Esophagus squamous epithelium (tissue), 5 donors: ENCODE measurements at places on chromosomes 5 and 9.

- no peak for DNase-seq
Measured at GRCh38 chr9:34010979-34011378, 37.7 kb downstream of the UBAP2 start.

- DNase-seq, result no peak
Measured at GRCh38 chr5:78424665-78425064, 64.2 kb downstream of the SCAMP1 start.

- DNase-seq, result no peak
Measured at GRCh38 chr5:108531367-108532128, 149.7 kb upstream of the FBXL17 start.

DNA sequence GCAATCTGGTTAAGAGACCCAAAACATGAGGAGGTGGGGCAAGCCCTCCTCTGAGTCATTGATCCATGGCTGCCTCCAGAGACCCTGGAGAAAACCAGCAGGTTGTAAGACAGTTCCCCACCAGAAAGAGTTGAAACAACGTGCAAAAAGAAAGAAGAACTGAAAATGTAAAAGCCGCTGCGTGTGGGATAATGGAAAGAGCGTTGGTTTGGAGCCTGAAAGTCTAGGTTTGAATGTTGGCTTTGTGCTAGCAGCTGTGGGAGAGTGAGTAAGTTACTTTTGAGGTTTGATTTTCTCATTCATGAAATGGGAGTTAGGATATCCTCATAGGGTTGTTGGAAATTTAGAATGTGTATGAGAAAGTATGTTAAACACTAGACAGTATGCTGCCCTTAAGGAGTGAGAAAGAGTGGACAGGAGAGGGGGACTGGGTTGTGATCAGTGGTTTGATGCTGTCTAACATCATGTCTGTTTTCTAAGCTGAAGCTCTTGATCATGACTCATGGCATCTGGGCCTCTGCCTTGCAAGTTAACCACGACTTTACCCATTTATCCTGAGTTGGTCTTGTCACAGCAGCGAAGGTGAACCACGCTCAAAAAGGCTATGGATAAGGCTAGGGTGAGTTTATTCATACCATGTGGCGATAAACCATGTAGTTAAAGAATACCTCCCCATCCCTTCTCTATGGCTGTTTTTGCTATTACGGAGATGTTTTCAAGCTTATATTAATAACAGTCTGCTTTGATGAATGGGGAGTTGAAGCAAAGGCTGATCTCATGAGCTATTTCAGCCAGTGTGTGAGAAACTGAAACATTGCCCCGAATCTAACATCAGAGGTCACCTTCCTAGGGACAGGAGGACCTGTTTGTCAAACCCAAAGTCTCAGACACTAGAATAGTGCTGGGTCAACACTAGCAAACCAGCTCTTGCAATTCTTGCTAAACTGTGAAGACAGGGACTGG lies 41.3 kb downstream of the ZNF366 start:
- DNase-seq, result no peak

- DNase-seq, result no peak
Measured at GRCh38 chr9:112367465-112367864, 12.4 kb upstream of the HSDL2 start.

DNA sequence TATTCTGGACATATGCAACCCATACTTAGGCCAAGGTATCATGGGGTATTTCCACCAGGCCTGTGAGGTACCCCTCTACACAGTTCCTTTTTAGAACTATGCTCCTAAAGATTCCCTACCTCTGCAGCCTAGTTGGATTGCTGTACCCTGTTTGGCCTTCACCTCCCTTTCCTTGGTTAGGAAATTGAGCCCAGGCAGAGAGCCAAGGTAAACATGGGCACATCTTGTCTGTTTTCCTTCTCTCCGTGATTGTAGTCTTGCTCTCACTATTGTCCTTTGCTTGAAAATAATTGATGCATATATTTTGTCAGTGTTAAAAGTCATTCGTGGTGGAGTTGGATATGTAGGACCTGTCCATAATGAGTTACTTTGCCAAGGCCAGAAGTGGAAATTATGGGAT lies 26.7 kb downstream of the BDP1 start:
- DNase-seq, result no peak

- DNase-seq, result no peak
Measured at GRCh38 chr9:120312031-120312430, 267.9 kb downstream of the CDK5RAP2 start.

DNA sequence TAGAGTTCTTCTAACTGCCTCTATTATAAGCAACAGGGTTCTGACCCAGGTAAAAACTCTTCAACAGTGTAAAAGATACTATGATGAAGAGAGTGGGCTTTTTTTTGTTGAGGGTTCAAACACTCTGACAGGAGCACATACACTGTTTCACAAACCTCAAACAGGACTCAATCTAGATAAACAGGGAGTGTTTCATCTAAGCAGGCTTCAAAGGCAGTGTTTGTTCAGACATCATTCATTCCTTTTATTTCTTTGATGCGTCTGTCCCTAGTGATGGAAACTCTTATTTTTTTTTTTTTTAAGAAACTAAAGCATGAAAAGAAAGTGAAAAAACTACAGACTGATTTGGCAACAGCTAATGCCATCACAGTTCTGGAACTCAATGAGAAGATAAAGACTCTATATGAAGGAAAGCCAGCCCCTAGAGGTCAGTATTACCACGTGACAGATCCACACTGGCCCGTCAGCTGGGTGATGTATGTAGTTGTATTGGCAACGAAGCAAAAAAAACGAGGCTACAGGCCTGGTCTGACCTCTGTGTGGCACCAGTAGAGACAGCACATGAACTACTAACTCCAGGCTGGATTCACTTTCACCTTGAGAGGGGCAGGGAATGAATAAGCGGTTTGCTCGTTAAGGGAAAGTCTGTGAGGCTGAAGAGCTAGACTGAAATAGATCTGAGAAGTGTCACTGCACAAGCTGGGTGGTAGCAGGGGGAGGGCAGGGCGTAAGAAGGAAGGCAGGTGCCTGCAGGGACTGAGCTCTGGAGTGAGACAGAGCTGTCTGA lies 172.2 kb downstream of the CCDC192 start:
- no peak for DNase-seq

DNA sequence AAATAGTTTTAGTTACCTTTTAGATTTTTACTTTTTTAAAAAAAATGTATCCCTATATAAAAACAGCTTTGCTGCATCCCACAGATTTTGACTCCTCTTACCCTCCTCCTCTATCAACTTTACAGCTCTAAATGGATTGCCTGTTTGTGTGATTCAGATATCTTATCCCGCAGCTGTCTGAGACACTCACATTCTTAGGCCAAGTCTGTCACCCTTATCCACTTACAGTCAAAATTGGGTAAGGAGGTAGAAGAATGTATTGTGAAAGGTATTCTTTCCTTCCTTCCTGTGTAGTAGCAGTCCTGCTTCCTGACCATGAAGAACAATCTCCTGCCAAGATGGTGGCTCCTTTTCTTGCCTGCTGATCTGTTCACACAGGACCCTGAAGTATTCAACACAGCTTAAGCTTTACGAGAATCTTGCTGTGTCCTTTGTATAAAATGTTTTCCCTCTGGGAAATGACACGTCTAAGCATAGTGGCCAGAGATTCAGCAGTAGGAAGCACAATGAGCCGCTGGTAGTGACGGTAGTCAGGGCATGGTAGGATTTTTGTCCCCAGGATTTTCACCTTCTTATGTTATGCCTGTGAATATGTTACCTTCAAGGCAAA lies 67.7 kb upstream of the ST8SIA4 start:
- no peak for DNase-seq

DNA sequence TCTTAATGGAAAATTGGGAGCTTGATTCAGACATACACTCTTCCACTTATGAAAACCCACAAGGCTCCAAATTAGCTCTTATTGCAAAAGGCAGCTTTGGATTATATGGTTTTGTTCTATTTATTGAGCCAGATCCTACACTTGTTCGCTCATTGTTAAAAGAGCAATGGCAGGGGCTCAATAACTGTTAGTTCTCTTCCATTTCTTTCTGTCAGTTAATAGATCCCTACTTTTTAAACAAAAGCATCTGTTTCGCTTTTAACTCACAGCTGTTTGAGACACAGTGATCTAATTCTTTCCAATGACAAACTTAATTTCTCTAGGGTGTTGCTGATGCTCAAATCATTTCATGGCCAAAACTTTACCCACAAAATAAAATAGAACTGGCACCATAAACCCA lies 11.7 kb downstream of the C5 start:
- DNase-seq, result no peak

DNA sequence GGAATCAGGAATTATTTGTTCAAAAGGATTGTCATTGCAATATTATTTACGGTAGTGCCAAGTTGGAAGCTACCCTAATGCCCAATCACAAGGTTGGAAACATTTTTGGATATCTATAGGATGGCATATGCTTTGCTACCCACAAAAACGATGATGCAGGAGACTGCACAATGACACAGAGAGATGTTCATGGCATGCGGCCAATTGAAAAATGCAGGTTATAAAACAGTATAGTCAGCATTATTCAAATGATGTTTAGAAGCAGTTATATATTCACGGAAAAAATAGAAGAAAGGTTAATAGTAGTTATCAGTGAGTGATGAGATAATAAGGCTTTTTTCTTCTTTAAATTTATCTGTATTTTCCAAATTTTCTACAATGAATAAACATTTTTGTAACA lies 5.9 kb upstream of the ACSL6 start:
- DNase-seq, result no peak

- DNase-seq, result no peak
Measured at GRCh38 chr9:138023394-138024124, 146.0 kb downstream of the CACNA1B start.

DNA sequence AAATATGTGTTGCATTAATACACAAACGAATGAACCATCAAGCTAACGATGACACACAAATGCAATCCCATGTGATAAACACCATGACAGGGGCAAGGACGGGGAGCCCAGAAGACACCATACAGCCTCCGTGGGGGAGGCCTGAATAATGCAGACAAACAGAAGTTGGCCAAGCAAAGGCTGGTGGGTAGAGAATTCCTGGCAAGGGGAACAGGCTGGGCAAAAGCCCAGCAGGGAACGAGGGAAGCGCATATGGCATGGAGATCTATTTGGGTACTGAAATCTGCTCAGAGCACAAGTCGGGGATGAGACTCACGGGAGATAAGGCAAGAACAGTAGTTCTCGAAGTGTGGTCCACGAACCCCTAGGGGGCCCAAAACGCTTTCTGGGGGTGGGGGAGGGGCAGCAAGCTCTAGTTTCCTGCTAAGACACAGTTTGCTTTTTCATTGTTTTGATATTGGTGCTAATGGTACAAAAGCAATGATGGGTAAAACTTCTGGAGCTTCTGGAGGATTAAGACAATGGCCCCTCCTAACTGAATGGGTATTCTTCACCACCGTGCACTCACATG lies 42.9 kb upstream of the FBXW11 start:
- DNase-seq, result no peak

DNA sequence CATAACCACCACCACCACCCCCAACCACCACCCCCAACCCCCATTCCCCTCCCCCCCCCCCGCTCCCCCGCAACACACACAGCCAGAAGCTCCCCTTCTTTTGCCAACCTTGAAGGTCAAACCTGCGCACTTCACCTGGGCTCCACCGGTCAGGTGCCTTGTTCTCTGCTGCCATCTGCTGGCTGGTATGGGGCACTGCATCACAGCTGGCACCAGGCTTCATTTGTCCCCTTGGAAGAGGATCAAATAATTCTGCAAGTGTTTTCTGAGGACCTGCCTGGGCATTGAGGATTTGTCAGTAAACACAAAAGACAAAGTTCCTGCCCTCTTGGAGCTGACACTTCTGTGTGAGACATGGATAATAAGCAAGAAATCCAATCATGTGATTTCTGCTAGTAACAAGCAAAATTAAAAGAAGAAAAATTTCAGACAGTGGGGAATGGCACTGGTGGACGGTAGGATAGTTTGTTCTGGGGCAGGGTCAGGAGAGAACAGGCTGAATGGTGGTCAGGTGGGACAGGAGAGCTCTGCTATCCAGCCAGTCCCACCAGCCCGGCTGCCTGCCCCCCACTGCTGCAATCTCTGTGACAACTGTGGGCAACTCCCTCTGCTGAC lies 55.6 kb upstream of the LMX1B start:
- no peak for DNase-seq

GRCh38 chr9:84953797-84954705 lies 284.5 kb downstream of the NTRK2 start:
- no peak for DNase-seq

GRCh38 chr9:82254646-82255367 lies 266.2 kb downstream of the SPATA31D1 start:
- no peak for DNase-seq

DNA sequence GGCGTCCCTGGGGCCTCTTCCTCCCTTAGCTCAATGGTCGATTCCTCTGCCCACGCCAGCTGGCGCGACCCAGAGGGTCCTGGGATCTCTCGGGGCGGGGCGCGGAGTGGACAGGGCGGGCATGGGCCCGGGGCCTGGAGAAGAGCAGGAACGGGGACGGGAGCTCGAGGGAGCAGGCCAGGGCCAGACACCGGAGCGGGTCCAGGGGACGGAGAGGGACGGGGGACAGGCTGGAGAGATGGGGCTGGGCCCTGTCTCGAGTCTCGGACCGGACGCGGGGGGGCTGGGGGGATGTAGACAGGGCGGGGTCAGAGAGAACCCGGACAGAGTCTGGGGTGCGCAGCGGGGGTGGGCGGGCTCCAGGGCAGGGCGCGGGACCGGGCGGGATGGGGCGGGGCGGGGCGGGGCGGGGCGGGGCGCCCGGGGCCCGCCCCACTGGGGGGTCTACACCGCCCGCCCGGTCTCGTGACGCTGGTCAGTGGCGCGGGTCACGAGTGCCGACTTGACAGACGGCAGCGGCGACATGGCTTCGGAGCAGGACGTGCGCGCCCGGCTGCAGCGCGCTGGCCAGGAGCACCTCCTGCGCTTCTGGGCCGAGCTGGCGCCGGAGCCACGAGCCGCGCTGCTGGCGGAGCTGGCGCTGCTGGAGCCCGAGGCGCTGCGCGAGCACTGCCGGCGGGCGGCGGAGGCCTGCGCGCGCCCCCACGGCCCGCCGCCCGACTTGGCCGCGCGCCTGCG lies at the start of gene UAP1L1:
UAP1L1 (plus strand) TSS at position 508 of the 738 bp plus-strand sequence; CDS start at position 524, 16 bp downstream.
- DNase-seq, result no peak

- DNase-seq, result no peak
Measured at GRCh38 chr9:79616013-79616412, 44.2 kb downstream of the TLE4 start.

- DNase-seq, result no peak
Measured at GRCh38 chr5:2096887-2097505, 214.3 kb upstream of the IRX4 start.
